ENCODE measurements at places on chromosomes 2 and 18.
A peak's percentile ranks its signal among the peaks of the same experiment; 100 is the strongest.

- no peak for DNase-seq
Measured at GRCh38 chr2:21039080-21039556, 4.8 kb downstream of the APOB start.

DNA sequence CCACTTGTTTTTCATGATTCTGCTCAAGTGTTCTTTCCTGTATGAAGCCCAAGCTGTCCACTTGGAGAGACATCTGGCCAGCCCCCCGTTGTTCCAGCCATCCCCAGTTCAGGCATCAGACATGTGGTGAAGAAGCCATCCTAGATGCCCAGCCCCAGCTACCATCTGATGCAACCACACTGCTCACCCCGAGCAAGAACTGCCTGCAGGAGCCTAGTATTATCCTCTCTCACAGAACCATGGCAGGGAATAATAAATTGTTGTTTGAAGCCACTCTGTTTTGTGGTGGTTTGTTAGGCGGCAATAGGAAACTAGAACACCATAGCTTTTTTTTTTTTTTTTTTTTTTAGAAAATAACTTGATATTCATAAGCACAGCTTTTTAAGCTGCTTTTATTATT is 19.5 kb upstream of the DARS1 start:
- DNase-seq, result no peak

GRCh38 chr2:175792881-175793280 is 209.2 kb downstream of the LNPK start:
- DNase-seq, result no peak

- DNase-seq, result no peak
Measured at GRCh38 chr2:230127195-230127594, 58.5 kb upstream of the SLC16A14 start.

DNA sequence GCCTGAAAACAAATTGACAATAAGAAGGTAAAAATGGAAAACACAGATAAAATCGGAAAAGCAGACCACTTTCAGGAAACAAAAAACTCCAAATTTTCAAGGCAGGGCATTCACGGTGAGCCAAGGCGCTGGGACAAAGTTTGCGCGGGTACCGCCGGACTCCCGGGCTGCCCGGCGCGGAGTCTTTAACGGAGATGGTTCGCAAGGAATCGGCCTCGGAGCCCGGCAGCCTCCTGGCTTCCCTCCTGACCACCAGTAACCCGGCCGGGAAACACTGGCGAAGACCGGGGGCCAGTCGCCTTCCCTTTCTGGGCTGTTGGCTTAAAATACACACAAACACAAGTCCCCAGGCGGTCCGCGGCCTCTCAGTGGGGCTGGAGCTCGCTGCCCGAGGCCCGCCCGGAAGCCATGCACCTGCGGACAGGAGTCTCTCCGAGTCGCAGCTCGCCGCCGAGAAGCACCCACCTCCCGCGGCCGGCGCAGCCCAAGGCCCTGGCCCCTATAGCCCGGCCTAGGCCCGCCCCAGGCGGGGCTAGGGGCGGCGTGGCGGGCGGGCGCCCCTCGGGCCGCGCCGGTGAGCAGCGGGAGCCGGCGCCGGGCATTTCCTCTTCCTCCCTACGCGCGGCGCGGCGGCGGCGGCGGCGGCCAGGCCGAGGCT is 622 bp upstream of the KCMF1 start:
- peak; percentile 24 for DNase-seq

- no peak for DNase-seq
Measured at GRCh38 chr2:167637741-167638140, 609.7 kb downstream of the STK39 start.

DNA sequence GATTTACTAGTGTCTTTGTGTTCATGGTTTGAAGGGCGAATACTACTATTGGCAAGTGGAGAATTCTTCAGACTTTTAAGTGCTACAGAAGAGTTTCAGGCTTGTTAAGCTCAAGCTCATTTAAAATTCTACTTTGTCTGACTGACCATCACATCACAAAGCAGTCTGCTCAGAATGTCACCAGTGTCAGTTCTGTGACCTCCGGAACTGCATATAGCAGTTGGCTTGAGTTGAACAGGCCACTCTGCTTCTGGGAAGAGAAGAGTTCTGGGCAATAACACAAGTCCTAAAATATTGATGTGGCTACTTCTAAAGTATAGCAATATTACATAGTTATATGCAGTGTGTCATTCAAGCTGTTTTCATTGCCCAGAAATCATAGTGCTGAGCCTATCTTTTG is 245.0 kb upstream of the BOD1L2 start:
- no peak for DNase-seq

DNA sequence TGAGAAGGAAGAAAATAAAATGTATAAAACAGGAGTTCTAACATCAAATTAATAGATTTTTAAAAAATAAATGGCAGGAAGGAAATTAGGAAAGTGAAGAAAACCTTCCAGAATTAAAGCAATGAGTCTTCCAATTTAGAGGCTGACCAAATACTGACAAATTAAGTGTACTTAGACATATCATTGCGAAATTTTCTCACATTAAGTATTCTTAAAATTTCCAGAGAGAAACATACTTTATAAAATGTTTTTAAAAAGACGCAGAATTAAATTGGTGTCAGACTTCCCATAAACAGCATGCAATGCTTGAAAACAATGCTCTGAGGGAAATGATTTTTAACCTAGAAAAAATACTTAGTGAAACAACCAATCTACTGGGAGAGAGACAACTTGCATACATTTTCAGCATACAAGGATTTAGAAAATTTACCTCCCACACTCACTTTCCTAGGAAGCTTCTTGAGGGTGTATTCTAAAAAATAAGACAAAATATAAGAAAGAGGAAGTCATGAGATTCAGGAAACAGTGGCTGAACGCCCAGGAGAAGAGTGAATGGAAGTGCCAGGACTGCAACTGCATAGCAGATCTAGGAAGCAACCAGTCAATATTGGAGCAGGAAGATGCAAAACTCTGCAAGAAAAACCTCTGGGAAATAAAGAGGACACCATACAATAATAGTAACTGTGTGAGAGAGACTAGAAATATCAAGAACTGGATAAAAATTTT is 339.9 kb downstream of the ADCYAP1 start:
- no peak for DNase-seq

DNA sequence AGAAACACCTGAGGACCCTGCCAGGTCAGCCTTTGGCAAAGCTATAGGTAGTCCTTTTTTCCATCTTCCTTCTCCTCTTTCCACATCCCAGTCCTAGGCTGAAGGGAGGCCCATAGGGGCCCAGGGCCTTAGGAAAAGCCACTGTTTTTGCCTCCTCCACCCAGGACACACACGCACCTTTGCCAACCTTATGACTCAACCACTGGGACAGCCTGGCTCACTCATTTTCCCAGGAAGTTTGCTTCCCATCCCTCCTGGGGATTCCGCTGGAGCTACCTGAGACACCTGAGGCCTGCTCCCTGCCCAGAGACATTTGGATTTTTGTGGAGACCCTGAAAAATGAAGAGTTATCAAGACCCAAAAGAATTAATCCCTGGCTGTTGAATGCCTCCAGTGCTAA is 273.4 kb upstream of the SIX2 start:
- no peak for DNase-seq

DNA sequence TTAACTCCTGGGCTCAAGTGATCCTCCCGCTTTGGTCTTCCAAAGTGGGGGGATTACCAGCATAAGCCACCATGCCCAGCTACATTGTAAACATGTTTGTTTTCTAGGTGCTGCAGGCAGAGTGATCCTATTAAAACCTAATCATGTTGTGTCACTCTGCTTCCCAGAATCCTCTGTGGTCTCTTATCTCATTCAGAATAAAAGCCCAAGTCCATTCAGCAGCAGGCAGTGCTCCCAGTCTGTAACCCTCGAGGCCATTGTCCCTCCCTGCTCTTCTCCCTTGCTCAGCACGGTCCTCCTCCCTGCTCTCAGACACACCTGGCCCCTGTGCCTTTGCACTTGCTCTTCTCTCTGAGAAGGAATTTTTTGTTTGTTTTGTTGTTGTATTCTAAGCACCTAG is 11.1 kb upstream of the CABYR start:
- no peak for DNase-seq

GRCh38 chr2:217090024-217090473 is 230.2 kb upstream of the TNP1 start:
- DNase-seq, result no peak

- no peak for DNase-seq
Measured at GRCh38 chr2:150601280-150602038, 114.0 kb upstream of the RND3 start.

GRCh38 chr18:48034651-48035555 is 104.4 kb upstream of the SMAD2 start:
- DNase-seq, result no peak

DNA sequence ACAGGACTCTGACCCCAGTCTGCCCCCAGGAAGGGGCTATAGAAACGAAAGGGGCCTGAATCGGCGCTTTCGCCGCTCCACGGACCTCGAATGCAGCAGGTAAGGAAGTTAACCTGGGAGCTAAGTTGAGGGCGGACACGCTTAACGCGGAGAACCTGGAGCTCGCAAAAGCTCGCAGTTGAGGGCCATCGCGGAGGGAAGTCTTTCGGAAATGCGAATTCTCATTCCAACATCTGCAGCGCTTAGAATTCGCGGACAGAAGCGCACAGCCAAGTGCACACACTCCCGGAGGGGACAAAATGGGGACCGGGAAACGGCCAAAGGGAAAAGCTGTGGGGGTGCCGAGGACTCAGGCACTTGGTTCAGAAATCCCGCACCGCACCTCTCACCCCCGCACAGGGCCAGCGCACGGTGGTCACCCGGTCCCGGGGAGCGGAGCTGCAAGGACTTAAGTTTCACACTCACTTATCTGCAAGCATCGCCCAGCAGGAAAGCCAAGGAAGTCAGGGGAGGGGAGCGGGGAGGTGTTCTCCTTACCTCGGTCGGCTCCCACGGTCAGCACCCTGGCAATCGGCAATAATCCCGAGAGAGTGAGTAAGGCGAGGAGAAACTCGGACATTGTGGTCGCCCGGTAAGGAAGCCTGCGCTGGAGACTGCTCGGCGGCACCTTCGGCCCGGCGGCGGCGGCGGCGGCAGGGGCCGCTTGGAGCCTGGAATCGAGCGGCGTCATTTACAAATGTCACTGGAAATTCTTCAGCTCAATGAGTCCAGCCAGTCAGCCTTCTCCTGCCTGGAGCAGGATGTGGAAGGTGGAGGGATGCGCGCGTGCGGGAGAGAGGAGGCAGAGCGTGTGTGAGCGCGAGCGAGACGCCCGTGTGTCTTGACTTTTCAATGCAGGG is 456 bp downstream of the LRP1B start:
- no peak for DNase-seq

DNA sequence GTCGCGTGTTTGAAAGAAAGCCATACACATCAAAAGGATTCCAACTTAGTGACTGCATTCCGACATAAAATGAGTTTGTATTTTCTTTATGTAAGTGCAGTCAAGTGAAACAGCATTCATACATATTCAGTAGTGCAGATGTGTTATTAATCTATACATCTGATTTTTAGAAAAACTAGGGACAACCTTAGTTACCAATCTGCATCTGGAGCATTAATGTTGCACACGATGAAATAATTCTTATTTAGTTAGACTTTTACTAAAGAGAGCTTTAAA is 1.9 kb downstream of the GORASP2 start:
- DNase-seq, result no peak

- DNase-seq, result no peak
Measured at GRCh38 chr2:135563793-135564192, 32.5 kb downstream of the R3HDM1 start.

- DNase-seq, result no peak
Measured at GRCh38 chr2:44909831-44910230, 31.7 kb upstream of the SIX3 start.

DNA sequence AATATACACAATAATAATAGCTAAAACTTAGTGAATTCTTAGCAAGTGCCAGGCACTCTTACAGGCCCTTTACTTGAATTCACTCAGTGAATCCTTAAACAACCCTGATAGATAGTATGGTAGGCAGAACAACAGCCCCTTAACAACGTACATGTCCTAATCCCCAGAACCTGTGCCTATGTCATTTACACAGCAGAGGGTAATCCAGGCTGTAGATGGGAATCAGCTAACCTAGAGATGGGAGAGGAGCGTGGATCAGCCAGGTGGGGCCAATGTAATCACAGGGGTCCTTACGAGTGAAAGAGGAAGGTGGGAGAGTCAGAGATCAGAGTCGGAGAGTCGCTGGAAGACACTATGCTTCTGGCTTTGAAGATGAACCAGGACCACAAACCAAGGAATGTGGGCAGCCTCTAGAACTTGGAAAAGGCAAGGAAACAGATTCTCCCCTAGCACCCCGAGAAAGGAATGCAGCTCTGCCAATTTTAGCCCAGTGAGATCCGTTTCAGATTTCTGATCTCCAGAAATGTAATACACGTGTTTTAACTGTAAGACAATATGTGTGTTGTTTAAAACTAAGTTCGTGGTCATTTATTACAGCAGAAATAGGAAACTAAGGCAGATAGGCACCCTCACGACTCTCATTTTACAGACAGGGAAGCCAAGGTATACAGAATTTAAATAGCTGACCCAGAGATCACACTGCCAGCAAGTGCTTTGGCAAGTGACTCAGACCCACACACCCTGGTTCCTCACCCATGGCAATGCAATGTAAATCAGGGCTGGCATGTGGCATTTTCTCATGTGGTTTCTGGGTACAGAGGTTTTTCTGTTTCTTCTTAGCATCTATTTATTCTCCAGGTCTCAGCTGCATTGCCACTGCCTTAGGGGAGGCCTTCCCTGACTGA is 68.9 kb downstream of the DOCK10 start:
- DNase-seq, result peak; percentile 45

DNA sequence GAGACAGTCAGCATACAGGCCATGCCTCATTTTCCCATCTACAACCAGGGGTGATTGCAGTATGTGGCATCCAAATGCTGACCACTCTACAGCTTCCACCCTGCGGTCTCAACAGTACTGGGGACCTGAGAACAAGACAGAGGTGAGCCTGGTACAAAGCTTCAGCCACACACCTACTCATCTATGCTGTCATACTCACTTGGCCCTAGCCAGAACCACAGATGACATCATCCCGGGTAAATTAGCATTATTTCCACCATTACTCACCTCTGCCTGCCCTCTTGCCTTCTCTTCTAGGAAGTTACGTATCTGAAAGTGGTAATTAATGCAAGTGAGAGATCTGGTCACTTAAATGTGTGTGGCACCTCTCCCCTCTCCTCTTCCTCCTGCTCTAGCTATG is 208.2 kb upstream of the ARL4C start:
- no peak for DNase-seq

GRCh38 chr2:68062680-68063387 is at the start of gene C1D:
C1D (minus strand) TSS chr2:68063004; CDS start chr2:68047310, 15,694 bp downstream.
- DNase-seq, result peak; percentile 95

- no peak for DNase-seq
Measured at GRCh38 chr2:39996653-39997080, 217.6 kb upstream of the THUMPD2 start.

- no peak for DNase-seq
Measured at GRCh38 chr2:180240774-180241173, 233.7 kb upstream of the CWC22 start.

- DNase-seq, result no peak
Measured at GRCh38 chr18:7872569-7872968, 305.5 kb downstream of the PTPRM start.

- DNase-seq, result no peak
Measured at GRCh38 chr2:207534417-207534816, 4.7 kb downstream of the CREB1 start.

- no peak for DNase-seq
Measured at GRCh38 chr18:77090546-77091174, 41.9 kb downstream of the MBP start.

Data from CD4-positive, alpha-beta T cell (primary cell).